ENCODE measurements at places on chromosomes 1 and 21.

- DNase-seq: no peak
Observed at GRCh38 chr1:34426325-34426896, 249.7 kb downstream of the C1orf94 start.

GRCh38 chr1:231201979-231202633 lies 38.9 kb upstream of the GNPAT start:
- no peak for DNase-seq

DNA sequence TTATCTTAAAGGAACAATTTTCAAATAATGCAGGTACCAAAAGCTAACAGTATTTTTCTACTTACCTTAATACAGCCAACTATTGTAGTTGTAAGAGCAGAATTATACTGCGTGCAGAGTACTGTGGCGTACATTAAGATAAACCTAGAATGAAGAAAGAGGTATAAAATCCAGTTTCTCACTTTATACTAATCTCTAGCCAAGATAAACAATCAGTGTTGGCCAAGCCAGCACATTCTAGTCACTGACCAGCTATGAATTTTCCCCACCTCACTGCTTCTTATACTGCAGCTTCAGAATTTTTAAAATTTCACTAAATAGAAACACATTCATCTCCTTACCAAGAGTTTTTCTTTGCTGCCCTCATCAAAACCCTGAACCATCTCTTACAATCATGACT lies 33.6 kb downstream of the SLC35D1 start:
- no peak for DNase-seq

DNA sequence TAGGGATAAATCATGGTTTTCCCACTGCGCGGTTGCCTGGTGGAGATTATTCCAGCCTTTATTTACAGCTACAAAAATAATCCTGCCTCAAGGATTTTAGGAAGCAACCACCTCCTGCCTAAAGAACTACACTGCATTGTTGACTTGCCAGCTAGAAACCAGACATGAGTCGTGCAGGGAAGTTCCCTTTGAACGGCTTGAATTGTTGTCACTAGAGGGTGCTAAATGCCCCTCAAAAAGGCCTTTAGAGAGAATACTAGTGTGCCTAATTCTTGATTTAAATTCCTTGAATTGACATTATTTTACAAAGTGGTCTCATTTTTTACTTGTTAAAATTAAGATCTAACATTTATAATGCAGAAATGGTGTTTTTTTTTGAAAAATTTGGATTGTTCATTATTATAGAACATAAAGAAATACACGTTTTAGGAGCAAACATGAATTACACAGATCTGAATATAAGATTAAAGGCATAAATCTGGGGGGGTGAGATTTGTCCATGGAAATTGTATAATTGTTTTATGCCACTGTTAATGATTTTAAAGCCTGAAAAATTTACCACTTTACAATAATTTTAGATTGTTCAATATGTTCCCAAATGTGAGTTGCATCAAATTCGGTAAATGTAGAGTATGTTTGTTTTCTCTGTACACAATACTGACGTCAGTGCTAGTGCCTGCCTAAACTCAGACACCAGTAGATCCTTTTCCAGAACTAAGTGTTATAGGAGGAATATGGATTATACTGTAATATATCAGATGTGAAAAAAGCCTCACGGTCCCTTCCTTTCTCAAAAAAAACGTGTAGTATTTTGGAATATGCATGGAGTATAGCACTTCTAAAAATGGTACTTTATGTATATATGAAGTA lies 7.6 kb upstream of the ERG start:
- DNase-seq: no peak

DNA sequence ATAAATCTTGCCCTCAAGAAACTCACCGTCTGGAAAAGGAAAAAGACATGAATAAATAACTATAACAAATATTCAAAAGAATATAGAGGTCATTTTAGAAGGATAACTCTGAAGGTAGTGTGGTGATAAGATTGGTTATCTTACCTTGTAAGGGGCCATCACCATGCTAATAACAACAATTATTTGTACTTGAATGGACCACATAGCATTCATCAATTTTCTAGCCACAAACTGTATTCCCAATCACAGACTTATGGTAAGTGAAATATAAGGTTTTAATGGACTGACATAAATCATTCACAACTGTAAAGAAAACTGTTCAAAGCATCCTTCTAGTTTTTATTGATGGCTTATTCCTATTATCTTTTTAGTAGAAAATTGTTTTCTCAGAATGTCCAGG lies 57.8 kb downstream of the HMCN1 start:
- no peak for DNase-seq

DNA sequence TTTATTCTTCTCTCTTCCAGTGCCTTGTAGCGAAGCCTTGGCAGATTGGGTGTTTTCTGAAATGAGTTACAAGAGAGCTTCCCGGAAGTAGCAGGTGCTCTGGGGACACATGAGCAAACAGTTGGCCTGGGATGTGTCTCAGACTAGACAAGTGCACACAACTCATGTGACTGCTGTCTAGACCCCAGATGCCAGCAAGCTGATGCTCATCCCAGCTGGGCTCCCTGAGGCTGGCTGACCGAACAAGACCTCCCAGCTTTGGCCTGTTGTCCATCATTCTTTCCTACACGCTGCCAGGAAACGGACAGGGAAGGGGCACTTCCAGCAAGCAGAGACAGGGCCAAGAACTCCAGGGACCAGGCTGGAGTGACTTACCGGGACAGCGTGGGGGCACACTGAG lies 18.7 kb upstream of the CSF1 start:
- no peak for DNase-seq

DNA sequence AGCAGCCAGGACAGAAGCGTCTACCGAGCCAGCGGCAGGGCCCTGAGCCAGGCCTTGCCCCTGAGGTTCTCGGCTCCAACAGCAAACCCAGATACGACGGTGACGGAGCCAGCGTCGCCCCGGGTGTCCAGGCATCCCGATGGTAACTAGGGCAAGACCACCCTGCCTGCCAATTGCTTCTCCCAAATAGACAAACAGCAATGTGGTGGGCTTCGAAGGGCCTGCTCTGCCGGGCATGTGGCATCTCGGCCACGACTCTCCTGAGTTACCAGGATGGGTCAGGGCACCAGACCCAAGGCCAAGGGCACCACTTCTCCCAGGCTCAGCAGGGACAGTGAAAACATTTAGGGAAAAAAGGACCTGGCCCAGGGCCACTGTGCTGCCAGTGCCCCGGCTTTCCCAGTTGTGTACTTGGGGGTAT lies 3.2 kb upstream of the ACTRT2 start:
- no peak for DNase-seq

GRCh38 chr1:115448282-115449044 lies 110.4 kb upstream of the NGF start:
- DNase-seq: no peak

GRCh38 chr1:204836856-204837255 lies 33.8 kb upstream of the NFASC start:
- no peak for DNase-seq

DNA sequence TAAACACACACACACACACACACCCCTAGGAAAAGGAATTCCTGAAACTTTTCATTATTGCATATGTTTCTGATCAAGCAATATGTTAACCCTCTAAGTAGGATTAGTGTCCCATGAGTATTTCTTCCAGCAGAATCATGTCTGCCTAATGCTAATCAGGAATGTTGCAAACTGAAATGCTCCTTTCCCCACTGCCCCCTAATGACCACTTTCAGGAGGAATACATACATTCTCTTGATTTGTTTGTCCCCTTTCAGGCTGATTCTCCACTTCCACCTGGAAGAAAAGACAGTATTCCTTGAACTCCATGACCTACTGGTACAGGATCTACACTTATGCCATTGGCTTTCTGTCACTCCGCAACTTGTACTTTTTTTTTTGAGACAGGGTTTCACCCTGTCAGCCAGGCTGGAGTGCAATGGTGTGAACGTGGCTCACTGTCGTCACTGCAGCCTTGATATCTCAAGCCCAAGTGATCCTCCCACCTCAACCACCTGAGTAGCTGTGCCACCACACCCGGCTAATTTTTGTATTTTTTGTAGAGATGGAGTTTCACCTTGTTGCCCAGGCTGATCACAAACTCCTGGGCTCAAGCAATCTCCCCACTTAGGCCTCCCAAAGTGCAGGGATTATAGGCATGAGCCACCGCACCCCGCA lies 56.7 kb downstream of the LRIG2 start:
- no peak for DNase-seq

DNA sequence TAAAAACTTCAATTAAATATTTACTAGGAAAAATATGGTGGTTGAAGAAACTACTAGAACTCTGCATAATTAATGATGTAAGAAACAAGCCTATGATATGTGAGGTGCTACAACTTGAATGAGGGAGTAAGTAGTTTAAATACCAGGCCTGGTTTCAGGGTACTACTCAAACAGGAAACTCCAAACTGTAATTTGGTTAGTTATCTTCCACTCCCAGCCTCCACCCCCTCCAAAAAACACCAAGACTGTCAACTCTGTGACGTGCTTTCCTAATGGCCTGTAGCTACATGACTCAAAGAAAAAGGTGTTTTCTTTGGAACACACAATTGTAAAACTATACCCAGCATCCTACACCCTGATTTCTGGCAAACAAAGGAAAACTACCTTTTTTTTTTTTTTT lies 55.9 kb upstream of the RCC1 start:
- no peak for DNase-seq
